ENCODE measurements at places on chromosomes 3 and 15. TPM values are rescaled to one million over a fixed set of nuclear protein-coding genes. Genes with fewer than 3 reads are reported as not detected.

- no peak for DNase-seq
Observed at GRCh38 chr3:12990306-12990705, 82.9 kb downstream of the IQSEC1 start.

GRCh38 chr3:164533275-164533674 lies 545.0 kb downstream of the SI start:
- DNase-seq, result no peak

DNA sequence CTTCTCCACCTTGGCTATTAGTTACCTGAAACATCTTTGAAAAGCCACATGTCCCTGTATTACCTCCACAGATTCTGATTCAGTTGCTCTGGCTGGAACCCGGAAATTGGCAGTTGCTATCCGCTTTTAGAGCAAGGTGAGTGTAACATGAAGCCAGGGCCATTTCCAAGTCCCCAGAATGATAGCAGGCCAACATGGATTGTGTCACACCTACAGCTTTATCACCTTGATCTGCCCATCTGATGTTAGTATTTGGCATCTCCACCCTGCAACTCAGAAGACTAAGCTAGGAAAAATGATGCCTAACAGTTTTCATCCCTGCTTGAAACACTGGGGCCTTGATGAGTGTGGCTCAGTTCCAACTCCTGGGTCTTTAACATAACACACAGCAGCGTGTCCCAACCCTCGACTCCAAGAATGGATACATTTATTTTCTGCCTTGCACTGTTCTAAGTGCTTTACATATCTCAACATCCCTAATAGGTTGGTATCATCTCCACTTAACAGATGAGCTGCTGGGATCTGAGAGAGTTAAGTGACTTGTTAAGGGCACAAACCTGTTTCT lies 21.3 kb upstream of the NUDT16 start:
- no peak for DNase-seq

The FANCD2OS gene
- not detected for total RNA-seq

- DNase-seq, result no peak
Observed at GRCh38 chr3:64444490-64445108, 219.3 kb upstream of the PRICKLE2 start.

GRCh38 chr15:27448986-27449385 lies 478.0 kb downstream of the GABRG3 start:
- DNase-seq, result no peak

The UBL7 gene
- total RNA-seq, result 52.3 TPM

DNA sequence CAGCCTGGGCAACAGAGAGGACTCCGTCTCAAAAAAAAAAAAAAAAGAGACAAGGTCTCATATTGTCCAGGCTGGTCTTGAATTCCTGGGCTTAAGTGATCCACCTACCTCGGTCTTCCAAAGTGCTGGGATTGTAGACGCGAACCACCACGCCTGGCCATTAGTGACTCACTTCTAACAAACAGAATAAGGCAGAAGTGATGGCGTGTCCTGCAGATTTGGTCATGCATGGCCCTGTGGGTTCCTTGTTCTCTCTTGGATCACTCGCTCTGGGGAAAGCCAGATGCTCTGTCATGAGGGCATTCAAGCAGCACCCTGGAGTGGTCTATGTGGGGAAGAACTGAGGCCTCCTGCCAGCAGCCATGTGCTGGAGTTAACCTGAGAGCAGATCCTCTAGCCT lies 27.4 kb upstream of the TJP1 start:
- DNase-seq, result no peak

- no peak for DNase-seq
Observed at GRCh38 chr15:78906316-78906620, 33.6 kb downstream of the MORF4L1 start.

DNA sequence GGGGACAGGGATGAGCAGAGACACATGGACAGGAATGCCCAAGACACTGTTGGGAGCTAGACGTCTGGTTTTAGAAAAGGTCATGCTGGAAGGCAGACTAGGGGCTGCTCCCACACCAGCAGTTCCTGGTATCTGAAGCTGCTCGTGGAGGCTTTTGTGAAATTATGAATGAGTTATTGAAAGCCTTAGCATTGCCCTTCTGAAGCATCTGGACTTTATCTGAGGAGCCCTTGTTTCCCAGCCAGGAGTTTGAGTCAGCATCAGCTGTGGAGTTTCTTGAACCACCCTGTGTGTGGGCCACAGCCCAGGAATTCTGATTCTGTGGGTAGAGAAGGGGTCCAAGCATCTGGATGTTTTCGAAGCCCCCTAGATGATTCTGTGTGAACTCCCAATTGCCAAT lies 258.7 kb downstream of the SLCO3A1 start:
- no peak for DNase-seq

The B3GNT5 gene
- total RNA-seq, result 2.1 TPM

The GPR62 gene
- total RNA-seq, result 0.16 TPM

GRCh38 chr3:11655196-11655928 lies 11.6 kb upstream of the VGLL4 start:
- no peak for DNase-seq

DNA sequence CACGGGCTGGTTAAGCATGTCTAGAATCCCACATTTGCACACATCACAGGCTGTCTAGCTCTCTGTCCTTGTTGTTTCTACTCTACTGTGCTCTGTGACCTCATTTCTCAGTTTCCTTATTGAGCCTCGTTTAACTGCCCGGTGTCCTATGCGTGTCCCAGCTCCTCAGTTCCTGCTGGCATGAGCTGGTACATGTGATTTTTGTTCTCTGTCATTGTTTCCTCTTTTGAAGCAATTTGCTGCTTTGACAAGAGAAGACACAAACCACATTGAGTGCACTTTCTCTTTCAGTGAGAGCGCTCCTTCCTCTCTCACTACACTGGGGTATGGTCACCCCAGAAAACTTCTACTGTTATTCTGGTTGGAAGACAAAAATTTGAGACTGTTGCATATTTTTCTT lies 563.5 kb downstream of the PDCD6IP start:
- no peak for DNase-seq

The OR5K2 gene
- total RNA-seq, result not detected

DNA sequence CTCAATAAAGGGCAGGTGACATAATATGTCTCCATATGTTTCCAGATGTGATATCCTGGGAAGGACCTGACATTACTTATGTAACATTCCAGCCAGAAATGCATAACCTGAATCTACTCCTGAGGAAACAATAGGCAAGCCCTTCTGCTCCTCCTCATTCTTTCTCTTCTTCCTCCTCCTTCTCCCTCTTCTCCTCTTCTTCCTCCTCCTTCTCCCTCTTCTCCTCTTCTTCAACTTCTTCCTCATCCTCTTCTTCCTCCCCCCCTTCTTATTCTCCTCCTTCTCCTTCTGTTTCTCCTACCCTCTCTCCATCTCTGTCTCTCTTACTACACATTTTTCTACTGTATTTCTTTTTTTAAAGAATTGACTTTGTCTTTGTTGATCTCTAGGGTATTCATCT lies 43.5 kb upstream of the ITGA11 start:
- no peak for DNase-seq

DNA sequence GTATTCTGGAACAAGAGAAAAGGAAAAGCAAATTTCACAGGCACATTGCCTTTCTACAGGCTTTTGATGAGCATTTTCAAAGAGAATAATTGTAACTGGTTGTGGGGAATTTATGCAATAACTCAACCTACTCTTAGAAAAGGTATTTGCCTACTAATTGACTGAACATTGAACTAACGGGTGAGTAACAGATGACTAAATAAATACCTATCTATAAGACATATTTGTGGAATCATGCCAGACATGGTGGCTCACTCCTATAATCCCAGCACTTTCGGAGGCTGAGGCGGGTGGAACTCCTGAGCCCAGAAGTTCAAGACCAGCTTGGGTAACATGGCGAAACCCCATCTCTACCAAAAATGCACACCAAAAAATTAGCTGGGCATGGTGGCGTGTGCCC lies 367.7 kb downstream of the CGGBP1 start:
- DNase-seq, result no peak

DNA sequence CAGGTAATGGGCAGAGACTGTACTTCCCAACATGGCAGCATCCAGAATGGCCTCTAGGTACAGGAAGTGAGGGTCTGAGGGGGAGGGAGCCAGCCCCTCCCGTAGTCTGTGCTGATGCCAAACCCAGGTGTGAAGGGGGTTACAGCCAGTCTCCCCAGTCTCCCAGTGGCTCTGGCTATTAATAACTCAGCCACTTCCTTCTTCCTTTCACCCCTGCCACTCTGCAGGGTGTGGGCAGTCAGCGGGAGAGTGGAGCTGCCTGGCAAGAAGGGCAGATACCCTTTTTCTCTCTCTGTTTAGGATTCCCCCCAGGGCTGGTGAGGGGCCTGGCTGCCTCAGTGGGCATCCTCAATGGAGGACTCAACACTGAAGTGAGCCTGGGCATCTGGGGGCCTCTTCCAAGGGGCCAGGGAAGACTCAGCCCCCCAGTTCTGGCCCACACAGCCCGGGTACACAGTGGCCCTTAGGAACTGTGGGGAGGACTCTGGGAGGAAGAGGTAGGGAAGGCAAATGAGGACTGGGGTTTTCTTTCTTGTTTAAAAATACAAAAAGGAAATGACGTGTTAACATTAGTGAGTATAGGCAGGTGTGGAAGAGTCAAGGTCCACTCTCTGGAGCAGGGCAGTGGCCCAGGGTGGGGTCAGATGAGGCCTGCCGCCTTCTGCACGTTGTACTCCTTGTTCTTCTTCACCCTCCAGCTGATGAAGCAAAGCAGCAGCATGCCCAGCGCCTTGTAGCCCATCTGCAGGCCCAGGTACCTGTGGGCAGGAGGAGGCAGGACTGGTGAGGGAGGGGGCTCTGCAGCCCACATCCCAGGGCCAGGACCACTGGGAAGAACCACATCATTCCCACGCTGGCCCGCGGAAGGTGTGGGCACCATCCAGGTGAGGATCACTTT lies 38.6 kb upstream of the RAB6B start:
- DNase-seq, result no peak

The LRRC58 gene
- total RNA-seq, result 8.2 TPM

- DNase-seq, result no peak
Observed at GRCh38 chr3:55701997-55702396, 214.9 kb upstream of the WNT5A start.

Measured in left ventricle myocardium inferior (tissue), 1 donor.